ENCODE measurements at places on chromosomes 1 and 21.

GRCh38 chr1:50970931-50971582 is 1.0 kb downstream of the CDKN2C start:
- DNase-seq = no peak

- DNase-seq = no peak
Measured at GRCh38 chr1:51442198-51442597, 76.9 kb downstream of the EPS15 start.

DNA sequence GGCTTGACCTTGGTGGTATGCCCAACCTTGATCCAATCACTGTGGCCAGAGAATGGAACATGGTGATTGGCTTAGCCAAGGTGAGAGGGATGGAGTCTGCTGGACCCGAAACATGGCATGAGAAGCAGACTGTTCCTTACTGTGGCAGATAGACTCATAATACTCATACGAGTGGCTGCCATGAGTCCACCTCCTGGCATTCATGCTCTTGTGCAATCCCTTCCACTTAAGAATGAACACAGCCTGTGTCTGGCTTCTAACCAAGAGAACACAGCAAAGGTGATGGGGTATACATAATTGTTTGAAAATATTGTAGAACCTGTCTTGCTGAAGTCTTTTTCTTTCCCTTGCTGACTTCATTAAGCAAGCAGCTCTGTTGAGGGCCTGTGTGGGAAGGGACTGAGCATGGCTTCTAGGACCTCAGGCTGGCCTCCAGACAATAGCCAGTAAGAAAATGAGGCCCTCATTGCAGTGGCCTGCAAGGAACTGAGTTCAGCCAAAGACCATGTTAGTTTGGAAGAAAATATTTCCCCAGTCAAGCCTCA is 85.9 kb downstream of the ZNF281 start:
- DNase-seq = peak; percentile 60

- no peak for DNase-seq
Measured at GRCh38 chr21:40208206-40208947, 341.1 kb downstream of the PCP4 start.

GRCh38 chr1:20891091-20891490 is 104.0 kb upstream of the HP1BP3 start:
- no peak for DNase-seq

- DNase-seq = no peak
Measured at GRCh38 chr1:203693721-203694120, 67.1 kb downstream of the ATP2B4 start.

DNA sequence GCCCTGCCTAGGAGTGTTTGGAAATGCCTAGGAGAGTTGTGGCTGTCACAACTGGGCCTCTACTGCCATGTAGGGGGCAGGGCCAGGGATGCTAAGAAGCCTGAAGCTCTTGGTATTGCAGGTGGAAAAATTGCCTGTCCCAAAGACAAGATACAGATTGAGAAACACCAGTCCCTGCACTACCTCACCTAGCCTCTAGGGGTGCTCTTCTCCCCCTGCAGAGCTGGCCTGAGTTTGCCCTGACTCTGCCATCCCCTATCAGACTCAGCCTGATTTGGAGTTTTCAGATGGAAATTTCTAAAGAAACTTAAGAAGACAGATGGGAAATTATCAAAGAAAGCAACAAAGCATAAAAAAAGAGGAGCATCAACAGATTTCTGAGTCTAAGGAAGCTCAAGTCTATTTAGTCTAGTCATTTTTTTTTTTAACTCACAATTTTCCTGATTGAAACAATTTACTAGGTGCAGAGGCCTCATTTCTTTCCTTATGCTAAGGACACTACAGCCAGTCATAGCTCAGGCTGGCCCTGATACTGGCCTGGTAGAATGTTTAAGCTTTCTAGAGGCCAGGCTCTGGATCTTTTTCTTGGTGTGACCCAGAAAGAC is 61.4 kb upstream of the LRRN2 start:
- DNase-seq = peak; percentile 34

DNA sequence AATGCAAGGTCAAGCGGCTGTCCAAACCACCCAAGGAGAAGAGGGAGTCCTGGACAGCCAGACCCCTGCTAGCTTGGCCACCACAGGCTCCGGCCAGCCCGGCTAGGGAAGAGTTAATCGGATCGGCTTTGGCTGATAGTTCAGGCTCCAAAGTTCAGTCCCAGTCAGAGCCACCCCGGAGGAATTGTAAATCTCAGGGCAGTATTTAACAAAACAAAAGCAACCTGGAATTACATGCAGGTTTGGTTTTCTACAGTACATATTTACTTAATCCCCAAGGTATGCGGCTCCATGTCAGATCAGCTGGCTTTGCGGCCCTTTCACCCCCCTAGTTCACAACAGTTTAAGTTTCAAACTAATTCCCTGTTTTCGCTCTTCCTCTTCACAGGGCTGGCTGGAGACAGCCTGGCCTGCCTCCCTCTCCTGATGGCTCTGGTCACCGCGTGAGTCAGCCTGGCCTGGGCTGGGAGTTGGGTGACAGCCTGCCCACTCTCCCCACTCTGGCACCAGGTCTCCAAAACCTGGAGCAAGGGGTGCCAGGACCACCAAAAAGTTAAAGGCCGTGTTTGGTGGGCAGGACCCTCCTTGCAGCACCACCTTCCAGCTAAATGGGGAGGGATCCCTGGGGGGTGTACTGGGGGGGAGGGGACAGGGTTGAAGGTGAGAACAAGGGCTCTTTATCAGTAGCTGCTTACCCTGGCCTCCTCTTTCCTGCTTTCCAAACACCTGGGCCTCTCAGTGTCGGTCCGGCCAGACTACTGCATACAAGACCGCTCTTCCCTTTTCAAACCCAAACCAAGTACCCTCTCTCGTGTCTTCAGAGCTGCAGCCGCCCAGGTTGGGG is 1.9 kb downstream of the DHRS3 start:
- DNase-seq = peak; percentile 39

DNA sequence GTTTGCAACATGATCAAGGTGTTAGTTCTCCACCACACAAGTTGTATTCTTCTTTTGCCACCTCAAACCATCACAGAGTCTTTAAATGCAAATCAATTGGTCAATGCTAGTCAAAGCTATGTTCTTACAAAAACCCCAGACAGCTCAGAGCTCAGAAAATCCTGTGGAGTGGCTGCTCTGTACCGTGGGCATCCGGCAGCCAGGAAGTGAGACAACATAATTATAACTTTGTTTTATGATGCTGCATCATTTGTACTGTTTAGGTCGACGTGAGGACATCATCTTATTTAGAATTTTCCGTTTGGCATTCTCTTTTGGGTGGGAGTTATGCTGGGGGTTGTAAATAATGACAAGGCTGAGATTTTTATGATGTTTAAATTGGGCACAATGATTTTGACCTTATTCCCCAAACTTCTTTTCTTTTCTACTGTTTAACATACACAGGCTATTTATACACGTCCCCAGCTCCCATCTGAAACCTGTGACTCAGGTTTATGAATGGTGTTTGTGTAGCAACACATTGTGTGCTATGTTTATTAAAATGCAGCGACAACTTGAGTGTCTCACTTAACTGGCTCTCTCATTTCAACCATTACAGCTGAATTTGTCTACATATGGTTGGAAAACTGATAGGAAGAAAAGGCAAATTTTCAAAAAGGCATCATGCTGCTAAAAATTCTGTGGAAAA is 124.0 kb downstream of the CNIH3 start:
- no peak for DNase-seq

GRCh38 chr1:79762461-79762860 is 755.9 kb upstream of the ADGRL4 start:
- DNase-seq = no peak

DNA sequence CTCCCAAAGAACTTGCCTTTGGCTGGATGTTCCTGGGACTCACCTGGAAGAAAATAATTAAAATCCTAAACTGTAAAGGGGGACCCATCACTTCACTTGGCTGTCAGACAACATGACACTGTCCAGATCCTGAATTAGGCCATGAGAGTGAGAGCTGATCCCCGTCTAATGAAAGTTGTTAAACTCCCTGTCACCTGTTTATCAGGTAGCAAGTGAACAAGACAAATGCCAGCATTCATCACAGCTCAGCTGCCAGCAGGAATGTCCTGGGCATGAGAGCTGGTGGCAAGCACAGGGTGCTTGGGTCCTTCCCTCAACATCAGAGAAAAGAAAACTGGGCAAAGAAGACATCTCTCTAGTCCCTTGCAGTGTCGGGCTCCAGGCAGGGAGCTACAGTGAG is 23.8 kb downstream of the PMVK start:
- no peak for DNase-seq
